Neural crest cell (in vitro differentiated cells): ENCODE measurements at places on chromosomes 5 and 9.

DNA sequence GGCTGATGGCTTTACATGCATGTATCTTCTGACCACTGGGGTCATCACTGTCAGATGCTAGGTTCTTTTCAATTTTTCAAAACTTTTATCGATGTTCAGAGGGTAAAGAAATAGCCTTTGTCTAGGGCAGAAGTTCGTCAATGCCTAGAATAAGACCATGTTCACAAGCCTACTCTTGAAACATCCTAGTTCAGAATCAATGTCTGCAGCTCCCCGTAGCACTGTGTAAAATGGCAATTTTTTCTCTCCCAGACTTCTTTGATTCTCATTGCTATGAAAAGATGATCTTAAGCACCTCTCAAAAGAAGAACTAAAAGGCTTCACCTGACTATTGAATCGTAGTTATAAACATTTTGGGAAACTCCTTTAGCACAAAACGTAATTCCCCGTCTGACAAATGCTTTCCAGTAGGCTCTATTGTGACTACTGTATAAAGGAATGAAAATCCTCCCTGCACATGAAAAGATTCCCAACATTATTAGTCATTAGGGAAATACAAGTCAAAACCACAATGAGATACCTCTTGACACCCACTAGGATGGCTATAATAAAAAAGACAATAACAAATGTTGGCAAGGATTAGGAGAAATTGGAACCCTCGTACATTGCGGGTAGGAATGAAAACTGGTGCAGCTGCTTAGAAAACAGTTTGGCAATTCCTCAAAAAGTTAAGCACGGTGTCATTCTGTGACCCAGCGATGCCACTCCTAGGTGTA is 263.5 kb downstream of the ARHGAP26 start:
- no peak for DNase-seq

- no peak for DNase-seq
These were observed 196.5 kb upstream of the TBCA start for GRCh38 chr5:77972469-77973252.

DNA sequence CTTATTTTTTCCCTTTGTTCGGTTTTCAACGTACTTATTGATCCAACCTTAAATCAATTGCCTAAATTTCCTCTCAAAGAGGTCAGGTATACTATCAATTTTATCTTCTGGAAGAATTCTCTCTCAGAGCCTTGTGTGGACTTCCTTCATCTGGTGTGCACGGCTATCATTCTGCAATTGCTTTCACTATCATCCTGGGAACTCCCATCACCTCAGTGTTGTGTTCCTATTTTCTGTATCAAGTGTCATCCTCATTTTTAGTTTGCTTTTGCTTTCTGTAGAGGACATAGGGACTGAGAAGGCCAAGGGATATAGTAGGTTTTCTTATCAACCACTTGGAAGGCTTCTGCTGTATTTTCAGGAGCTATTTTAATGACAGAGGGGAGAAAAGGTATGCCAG is 11.3 kb downstream of the STOM start:
- no peak for DNase-seq

GRCh38 chr9:38435521-38435920 is 11.3 kb upstream of the IGFBPL1 start:
- no peak for DNase-seq

- DNase-seq, result no peak
These were observed 44.0 kb downstream of the CXXC5 start for GRCh38 chr5:139692148-139692547.

DNA sequence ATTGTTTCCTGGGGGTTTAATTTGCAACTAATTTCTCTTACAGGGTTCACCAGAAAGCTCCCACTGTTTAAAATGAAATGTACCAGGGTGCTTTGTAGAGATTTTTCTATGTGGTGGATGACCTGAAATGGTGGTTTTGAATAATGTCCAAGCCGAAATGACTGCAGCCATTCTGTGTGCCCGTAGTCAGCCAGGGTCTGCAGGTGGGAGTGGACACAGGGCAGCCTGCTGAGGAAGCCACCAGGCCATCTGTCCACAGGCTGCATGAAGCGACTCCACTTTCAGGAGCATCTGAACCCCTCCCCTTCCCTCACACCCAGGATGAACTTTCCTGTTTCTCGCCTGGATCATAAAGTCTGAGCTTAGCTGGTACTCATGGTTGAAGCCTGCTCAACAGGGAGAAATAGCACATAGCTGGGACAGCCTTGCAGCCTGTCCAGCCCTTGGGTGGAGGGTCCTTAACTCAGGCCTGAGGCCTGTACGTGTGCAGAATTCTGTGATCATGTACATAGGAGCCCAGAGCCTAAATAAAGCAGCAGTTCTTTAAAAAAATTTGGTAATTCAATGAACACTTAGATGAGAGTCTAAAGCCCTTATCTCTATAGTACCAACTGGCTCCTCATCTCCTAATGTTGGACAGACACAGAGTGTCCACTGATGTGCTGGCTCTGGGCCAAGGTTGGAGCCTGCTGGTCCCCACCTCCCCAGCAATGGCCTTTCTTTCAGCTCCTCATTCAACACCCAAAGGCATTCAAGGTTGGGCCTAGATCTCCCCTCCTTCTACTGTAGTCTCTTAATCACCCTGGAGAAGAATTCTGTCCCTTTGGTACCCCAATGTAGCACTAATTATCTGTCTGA is 72.8 kb downstream of the SHB start:
- DNase-seq, result no peak

DNA sequence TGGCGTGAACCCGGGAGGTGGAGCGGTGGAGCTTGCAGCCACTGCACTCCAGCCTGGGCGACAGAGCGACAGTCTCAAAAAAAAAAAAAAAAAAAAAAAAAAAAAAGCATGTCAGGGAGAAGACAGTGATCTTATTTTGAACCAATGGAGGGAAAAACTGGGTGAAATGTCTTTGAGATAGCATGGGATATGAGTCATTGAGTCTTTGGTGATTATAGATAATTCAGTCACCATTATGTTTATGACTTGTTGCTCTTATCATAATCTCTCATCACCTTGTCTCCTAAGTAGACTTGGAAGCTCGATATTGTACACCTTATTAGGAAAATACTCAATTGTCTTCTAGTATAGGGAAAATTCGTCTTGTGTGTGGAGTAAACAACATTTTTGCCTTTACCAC is 55.1 kb upstream of the KDM4C start:
- no peak for DNase-seq

DNA sequence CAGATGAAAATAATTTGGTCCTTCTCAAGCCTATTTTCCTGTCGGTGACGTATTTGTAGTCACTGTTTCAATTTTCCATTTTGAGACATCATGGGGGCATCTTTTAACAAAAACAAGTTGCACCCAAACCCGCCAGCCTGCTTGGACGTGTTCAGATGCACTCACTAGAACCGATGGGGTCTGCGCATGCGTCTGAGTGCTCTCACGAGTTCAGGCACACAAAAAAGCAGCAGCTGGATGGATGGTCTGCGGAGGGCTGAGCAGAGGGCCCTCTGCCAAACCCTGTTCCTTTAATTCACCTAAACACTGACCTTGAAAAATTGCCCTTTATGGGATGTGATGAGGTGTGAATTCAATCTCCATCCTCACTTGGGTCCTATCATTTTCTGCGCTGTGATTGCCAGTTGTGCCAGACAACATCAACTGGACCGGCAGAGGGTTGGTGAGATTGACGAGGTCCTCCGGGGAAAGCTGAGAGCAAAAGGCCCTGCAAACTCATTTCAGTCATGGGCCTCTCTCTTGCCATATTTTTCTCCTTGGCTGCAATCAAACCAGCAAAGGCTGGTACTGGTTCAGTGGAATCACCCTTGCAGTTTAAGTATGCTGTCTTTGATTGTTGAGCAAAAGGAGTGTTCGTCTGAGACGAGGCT is 251.9 kb downstream of the NFIB start:
- DNase-seq, result no peak

GRCh38 chr5:159527546-159528254 is 197.4 kb upstream of the IL12B start:
- no peak for DNase-seq

- no peak for DNase-seq
These were observed 68.6 kb downstream of the MAPKAP1 start for GRCh38 chr9:125638239-125639045.

- DNase-seq, result no peak
These were observed 52.5 kb upstream of the IL7R start for GRCh38 chr5:35804201-35804653.

DNA sequence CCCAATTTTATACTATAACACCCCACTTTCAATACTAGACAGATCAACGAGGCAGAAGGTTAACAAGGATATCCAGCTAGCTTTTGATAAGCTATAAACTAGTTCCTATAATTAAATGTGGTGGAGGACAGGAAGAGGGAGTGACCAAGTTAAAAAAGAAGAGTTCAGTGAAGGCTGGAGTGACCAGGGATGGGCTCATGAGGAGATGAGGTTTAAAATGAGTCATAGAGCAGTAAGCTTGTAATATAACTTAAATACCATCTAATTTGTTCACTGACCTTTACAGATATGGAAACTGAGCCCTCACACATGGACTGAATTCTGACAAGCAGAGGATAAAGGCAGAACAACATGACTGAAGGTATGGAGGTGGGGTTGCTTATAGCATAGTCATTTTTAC is 284.5 kb downstream of the SPATA31D1 start:
- DNase-seq, result no peak
